ENCODE measurements at places on chromosomes 7 and 10.
A peak's percentile ranks its signal among the peaks of the same experiment; 100 is the strongest.

DNA sequence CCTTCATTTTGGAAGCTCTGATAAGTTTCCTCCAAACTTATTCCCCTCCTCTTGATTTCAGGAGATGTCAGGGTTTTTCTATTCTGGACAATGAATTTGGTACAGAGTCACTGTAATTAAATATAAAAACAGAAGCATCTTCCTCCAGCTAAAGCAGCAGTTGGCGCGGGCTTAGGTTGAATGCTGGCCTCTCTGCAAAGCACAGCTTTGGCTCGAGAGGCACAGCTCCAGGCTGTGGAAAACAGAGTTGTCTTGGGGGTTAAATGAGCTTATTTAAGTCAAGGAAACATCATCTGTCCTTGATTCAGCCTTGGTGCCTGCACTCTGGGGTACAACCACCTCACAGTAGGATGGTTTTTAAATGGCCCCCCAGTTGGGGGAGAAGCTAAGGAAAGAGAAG is 35.0 kb upstream of the PDCD4 start:
- DNase-seq = no peak

DNA sequence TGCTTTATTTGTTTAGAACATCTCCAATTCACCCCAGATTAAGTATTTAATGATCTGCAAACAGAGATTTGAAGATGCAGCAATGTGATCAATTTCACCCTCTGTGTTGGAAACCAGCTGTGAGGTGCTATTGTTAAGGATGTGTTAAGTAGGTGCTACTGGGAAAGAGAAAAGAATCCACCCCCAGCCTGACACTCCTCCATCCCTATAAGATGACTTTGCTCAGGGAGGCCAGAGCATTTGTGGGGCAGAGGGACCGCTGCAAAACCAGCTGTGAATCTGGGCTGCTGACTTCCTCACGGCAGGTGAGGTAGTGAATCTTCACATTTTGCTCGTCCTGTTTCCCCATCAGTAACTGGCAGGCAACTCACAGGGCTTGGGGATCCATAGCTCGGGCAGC is 297.5 kb downstream of the GFRA1 start:
- no peak for DNase-seq

DNA sequence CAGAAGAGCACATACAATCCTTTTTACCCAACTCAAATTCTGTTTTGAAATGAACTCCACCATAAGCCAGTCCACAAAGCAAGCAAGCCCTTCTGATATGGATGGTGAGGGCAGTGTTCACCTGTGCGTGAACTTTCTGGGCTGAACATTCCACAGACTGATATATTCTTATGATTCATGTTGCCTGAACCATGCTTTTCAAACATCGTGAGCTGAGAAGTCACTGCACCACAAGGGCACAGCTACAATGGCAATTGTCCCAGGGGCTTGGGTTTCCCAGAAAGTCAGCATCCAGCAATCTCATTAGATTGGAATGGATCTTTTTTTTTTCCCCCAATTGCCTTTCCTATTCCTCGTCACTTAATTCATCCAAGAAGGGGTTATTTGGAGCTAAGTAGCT is 86.9 kb upstream of the ZNF438 start:
- DNase-seq = no peak

DNA sequence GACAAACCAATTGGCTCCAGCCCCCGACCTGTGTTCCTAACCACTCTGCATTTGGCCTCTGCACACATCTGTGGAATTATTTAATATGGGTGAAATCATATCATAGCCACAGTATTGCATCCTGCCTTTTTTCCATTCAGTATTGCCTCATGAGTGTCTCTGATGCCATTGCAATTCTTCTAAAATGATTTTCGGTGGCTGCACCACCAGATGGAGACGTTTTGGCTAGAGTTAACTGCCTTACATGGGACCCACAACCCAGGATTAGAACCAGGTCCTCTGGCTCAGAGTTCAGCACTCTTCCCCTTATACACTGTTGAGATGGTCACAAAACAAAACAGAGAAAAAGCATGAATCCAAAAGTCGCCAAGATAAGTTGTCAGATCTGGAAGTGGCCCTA is 180.8 kb downstream of the EMX2 start:
- DNase-seq = no peak

- DNase-seq = no peak
Observed at GRCh38 chr7:114540291-114540690, 125.7 kb downstream of the FOXP2 start.

GRCh38 chr10:112811741-112812551 is 138.1 kb upstream of the TCF7L2 start:
- DNase-seq = peak; percentile 27

- no peak for DNase-seq
Observed at GRCh38 chr10:128029731-128030369, 96.4 kb downstream of the MKI67 start.

DNA sequence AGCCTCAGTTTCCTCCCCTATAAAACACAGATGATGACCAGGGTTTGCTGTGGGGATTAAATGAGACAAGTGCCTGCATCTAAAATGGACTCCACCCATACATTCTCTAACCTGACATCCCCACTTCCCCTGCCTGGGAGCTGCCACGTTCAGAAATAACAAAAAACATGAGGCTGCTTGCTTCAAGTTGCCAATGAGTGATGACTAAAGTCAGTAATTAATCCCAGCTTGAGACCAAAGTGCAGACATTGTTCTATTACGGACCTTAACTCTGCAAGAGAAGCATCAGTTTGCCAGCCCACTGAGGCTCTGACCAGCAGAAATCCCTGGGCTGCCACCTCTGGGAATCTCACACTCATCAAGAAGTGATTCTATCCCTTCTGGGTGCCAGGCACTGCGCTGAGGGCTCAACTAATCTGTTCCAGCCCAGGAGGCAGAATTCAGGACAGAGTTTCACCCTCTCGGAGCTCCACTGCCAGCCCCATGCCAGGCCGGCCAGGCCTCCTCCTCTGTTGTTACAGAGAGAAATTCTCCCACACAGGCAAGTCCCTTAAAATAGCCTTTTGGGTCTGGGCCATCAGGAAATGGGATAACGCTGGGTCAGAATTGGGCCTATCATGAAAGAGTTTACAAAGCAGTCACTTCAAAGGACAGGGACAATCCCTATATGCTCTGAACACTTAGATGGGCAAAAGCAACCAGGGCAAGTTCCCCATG is 11.4 kb downstream of the SH3PXD2A start:
- DNase-seq = no peak

DNA sequence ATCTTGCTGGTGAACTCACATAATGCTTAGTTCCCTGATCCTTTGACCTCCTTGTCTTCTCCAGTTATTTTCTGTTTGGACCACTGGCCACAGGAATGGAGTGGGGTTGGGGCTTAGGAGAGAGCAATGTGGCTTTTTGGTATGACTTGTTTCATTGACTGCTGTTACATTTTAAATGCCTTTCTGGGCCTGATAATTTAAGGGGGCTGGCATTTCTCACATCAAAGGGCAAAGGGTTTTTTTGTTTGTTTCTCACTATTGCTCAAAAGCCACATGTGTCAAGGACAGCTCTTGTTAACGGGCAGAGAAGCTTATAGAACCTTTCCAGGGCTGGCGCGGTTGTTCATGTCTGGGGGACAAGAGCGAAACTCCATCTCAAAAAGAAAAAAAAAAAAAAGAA is 161.2 kb upstream of the TNRC18 start:
- DNase-seq = no peak

GRCh38 chr7:98541101-98541500 is 76.0 kb upstream of the NPTX2 start:
- DNase-seq = no peak

GRCh38 chr10:77616766-77617165 is 20.8 kb downstream of the KCNMA1 start:
- no peak for DNase-seq

GRCh38 chr10:29735628-29736365 is 101.0 kb upstream of the SVIL start:
- peak; percentile 72 for DNase-seq

GRCh38 chr7:3861386-3861785 is 560.3 kb downstream of the SDK1 start:
- DNase-seq = no peak

GRCh38 chr7:130207033-130207432 is 627 bp upstream of the SSMEM1 start:
- no peak for DNase-seq

- no peak for DNase-seq
Observed at GRCh38 chr7:1978656-1979590, 253.8 kb downstream of the MAD1L1 start.

DNA sequence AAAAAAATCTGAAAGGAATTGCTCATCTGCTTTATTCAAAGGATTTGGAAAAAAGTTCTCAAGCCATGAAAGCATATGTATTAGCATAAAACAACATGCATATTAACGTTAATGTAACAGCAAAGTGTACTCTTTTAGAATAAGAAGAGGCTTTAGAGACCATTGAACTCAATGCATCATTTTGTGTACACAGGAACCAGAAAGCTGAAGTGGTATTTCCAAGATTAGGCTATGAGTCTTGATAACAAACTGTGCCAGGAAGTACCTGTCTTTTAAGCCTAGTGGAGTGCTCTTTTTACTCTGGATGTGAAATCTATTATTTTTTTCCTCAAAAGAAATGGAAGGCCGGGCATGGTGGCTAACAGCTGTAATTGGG is 164.2 kb downstream of the THSD7A start:
- no peak for DNase-seq

DNA sequence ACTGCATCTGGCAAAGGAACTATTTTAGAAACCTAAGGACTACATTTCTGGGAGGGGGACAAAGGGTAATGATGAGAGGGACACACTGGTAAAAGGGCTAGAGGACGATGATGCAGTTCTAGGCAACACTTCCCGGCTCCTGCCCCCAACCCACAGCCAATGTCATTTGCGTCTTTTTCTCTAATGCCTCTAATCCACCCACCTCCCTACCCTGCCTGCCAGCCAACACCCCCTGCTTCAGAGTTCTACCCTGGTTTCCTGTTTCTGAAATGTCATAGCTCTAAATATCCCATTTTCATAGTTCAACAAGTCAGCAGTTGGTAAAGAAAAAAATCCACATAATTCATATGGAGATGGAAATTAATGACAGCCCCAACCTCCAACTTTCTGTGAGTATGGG is 79.0 kb downstream of the KIAA1549 start:
- DNase-seq = no peak

DNA sequence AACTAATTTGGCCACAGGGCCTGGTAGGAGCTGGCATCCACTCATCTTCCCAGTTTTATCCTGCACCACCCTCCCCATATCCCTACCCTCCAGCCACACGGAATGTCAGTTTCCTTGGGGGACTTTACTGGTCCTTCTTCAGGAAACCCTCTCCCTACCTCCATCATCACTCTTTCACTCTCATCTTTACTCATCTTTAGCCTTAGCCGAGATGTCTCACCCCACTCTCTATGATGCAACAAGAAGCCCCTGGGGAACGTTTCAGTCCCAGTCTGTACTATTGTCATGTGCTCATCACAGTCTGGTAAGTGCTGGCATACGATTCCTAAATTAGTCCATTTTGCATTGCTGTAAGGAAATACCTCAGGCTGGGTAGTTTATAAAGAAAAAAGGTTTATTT is 34.9 kb upstream of the TMEM248 start:
- no peak for DNase-seq

GRCh38 chr10:77890097-77890496 is 36.5 kb downstream of the DLG5 start:
- no peak for DNase-seq

DNA sequence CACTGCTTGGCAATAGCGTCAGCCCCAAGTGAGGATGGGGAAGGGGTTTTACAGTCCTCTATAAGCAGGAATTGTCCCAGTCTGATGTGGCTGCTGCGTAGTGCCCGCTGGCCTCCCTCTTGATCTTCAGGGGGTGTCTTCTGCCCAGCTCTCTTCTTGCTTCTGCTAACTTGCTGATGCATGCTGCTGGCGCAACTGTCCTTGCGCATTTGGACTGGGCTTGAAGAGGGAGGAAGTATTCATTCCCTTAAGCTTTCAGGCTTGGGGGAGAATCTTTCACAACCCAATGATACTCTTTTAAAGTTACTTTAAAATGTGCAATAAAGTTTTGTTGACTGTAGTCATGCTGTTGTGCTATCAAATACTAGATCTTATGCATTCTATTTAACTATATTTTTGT is 10.3 kb downstream of the GALNT11 start:
- no peak for DNase-seq

- no peak for DNase-seq
Observed at GRCh38 chr10:79289801-79290200, 57.5 kb upstream of the PPIF start.

GRCh38 chr10:131816941-131817700 is 83.7 kb upstream of the PPP2R2D start:
- no peak for DNase-seq

- no peak for DNase-seq
Observed at GRCh38 chr10:14812271-14812670, 25.6 kb downstream of the CDNF start.

GRCh38 chr7:41012041-41012440 is 690.8 kb downstream of the INHBA start:
- no peak for DNase-seq

DNA sequence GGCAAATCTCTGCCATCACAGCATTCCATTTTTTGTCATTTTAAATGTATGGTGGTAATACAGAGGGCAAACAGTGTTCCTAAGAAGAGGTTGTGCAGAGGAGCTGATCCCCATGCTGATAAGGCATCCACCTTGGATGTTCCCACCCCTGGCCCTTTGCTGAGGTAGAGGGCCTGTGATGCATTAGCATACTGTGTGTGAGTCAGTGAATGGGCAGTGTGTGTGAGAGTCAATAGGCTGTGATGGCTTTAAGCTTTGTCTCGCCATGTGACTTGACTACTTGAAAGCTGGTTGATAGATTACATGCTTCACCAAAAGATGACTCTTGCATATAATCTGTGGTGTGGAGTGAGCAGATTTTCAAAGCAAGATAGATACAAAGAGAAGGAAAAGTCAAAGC is 81.3 kb downstream of the INSYN2A start:
- DNase-seq = no peak

DNA sequence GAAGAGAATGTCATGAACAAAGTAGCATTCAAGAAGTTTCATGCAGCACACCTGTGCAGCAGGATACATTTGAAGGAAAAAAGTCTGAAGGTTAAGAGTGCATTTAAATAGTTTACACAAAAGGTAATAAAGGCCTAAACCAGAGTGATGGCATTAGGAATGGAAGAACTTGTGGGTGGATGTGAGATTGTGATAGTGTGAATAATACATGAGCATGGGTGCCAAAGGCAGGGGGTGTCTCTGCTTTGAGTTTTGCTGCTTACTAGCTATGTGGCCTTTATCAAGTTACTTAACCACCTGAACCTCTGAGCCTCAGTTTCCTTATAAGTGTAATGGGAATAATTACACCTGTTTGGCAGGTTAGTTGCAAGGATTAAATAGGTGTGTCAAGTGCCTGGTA is 21.0 kb downstream of the AGK start:
- no peak for DNase-seq

GRCh38 chr7:48183370-48183743 is 12.1 kb downstream of the ABCA13 start:
- DNase-seq = peak; percentile 36

GRCh38 chr7:81616951-81617350 is 152.9 kb downstream of the HGF start:
- DNase-seq = no peak
